ENCODE measurements at places on chromosomes 4 and X.

- no peak for DNase-seq
These were observed 1637.3 kb upstream of the PABPC4L start for GRCh38 chr4:135838889-135839288.

DNA sequence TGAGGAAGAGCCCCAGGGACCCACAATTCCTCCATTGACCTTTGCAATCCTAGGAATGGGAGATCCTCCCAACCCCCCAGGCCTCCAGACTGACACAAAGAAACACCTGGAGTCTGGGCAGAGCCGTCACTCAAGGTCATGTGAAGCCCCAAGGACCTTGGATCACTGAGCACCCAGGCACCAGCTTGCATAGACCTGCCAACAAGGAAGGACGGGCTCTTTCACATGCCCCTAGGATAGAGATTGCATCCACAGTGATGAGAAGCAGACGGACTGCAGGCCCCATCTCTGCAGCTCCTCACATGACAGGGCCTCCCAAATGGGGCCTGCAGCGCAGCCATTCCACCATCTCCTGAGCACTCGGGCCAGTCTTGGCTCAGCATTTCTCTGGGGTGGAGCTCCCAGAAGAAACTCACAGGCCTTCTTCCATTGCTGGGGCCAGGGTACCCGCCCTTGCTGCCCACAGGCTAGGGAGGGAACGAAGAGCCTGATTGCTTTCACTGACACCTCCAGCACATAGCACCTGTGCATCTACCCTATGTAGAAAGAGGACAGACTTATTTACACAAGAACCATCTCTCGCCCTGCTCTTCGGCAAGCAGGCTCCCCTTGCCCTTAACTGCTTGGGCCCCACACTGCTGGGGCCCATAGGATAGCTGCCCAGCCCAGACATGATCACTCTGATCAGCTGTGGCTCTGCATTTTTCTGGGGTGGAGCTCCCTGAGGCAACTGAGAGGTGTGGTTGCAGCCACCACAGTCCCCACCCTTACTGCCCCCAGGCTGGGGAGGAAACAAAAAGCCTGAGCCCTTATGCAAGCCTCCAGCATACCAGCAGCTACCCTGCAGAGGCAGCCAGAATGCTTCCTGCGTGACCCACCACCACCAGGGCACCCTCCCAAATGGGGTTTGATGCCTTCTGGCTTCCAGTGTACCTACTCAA is 185.7 kb upstream of the ZCCHC13 start:
- no peak for DNase-seq

- DNase-seq = no peak
These were observed 5.6 kb downstream of the KIAA0232 start for GRCh38 chr4:6788123-6788522.

DNA sequence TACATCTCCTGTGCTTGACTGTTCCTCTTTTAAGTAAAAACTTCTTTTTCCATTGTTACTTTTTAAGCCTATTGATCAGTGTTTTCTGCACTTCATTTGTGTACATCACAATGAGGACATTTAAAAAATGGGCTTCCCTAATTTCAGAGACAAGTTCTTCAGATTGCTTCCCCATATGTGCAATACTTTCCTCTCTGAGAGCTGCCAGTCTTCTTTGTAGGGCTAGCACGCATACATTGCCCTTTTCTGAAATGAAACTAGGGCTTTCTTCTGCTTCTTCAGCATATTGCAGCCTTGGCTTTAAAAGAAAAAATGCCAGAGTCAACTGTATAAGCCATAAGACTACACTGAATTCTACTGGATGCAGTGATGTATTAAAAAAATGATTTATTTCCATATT is 37.8 kb downstream of the FAT4 start:
- no peak for DNase-seq

Measured in CD8-positive, alpha-beta memory T cell (primary cell).